Mesothelial cell of epicardium (in vitro differentiated cells): ENCODE measurements at places on chromosomes 7 and 10.

DNA sequence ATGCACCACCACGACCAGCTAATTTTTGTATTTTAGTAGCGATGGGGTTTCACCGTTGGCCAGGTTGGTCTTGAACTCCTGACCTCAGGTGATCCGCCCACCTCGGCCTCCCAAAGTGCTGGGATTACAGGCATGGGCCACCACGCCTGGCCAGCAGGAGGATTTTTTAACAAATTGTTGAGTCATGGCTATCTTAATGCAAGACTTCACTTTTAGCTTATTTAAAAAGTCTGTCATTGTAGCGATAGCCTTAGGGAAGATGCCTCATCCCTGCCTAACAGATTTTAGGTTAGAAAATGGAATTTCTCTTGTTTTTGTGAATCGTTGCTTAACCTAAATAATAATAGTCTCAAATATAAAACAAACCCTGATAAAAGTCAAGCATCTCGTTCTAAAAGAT, 35.5 kb downstream of the PPP2R2D start:
- no peak for DNase-seq

DNA sequence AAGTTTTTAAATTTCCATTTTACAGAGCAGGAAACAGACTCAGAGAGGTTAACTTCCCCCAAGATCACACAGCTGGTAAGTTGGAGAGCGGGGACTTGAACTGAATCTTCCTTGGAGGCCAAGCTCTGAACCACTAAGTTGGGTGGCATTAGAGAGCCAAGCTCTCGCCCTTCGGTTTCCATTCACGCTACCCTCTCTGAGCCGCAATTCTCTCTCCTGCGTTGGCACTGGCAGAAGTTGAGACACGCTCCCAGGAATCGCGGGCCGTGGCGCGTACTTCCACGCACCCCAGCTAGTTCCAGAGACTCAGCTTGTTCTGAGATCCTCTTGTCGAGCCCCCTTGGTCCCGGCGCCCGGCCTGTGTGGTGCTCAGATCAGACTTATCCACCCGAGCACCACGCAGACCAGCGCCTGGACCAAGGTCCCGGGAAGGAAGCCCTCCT, 29.3 kb upstream of the VAX1 start:
- DNase-seq, result no peak

- no peak for DNase-seq
Measured at GRCh38 chr7:79787096-79787495, 333.6 kb upstream of the MAGI2 start.

- no peak for DNase-seq
Measured at GRCh38 chr10:12279281-12279680, 70.1 kb upstream of the CAMK1D start.

DNA sequence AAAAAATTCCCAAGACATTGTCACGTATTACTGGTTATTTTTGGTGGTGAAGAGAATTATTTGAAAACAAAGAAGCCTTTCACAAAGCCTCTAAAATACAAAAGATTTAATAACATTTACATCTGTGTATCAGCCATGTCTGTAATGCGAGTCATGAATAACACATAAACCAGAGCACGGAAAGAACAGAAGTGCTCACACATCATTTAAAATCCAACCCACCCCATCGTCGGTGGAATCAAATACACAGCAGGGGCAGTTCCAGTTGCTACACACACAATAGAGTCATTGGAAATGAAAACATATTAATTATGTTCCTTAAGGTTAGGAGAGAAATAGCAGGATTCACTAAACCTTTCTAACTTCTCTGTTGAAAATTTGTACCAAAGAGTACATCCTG, 1097.3 kb downstream of the KCNMA1 start:
- DNase-seq, result no peak

- DNase-seq, result no peak
Measured at GRCh38 chr10:19412531-19412930, 363.9 kb downstream of the MALRD1 start.

- DNase-seq, result no peak
Measured at GRCh38 chr7:51639661-51640334, 323.2 kb upstream of the COBL start.

DNA sequence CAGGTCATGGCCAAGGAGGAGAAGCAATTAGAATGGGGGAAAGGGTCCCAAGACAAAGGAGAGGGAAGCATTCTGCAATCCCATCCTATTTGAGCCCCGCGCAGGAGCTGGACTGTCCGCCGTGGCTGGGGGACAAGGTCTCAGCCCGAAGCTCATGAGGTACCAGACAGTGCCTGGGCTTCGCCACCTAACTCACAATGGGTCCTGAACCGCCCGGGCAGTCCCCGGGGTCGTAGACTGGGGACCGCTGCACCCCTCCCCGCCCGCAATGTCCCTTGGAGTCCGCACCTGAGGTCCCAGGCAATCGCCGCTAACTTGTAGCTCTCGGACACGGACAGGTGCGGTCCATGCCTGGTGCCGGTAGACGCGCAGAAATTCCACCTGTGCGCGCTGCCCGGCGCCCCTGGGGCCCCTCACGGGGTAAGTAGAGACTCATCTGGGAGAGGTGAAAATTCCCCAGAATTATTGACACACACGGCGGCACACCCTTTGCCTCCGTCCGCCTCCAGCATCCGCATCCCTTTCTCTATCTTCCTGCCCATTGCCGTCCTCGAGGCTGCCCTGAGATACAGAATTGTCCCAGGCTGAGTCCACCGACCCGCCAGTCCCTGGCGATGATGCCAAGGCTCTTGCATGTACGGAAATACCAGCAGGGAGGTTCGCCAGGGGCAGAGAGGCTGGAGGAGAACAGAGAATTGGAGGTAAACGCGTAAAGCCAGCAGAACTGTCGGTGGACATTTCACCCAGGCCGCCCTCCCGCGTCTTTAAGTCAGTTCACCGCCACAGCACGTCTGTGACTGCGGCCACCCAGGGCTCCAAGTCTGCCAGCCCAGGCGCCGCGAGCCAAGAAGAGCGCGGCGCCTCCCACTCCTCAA, 1.8 kb downstream of the CHRM2 start:
- DNase-seq, result peak; percentile 18

- no peak for DNase-seq
Measured at GRCh38 chr7:100191775-100192174, 14.1 kb downstream of the STAG3 start.

DNA sequence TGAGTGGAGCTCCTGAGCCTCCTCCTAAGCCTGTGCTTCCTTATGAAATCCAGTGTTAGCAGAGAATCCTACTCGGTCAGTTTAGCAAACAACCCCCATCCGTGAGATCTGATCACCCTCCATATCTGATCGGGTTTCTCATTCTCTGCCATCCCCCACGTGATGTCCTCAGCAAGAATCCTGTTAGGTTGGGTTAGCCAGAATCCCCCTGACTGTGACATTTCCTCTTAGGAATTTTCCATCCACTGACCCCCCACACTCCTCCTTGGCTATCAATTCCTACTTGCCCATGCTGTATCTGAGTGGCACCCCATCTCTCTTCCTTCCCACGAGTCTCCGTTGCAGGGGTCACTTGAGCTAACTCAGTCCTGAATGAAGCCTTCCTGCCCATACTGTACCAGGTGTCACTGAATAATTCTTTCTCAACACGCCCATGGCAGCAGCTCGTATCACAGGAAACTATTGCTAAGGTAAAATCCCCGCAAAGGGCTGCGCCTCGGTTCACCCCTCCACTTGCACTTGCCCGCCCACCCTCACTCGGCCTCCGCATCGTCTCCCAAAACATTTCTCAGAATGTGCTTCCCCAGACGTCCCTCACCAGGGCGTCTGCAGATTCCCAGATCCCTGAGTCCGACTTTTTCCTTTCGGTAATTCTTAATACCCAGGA, 44.1 kb downstream of the MYOF start:
- DNase-seq, result peak; percentile 48

- no peak for DNase-seq
Measured at GRCh38 chr10:36534471-36535002, 590.9 kb upstream of the ANKRD30A start.

DNA sequence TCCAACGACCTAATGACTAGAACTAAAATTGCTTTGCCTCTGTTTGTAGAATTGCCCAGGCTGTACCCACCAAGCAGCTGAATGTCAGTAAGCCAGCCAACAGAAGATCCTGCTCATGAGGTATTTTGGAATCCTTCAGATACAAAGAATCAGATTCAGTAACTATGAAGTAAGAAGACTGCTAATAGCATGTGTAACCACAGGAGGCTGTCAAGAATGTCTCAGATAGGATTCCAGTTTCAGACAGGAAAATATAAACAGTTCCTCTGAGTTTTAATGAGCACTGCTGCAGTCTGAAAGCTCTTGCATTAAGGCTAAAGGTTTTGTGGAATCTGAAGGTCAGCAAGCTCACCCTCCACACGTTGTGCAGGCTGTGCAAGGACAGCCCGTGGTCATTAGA, 112.6 kb upstream of the ADAM12 start:
- DNase-seq, result no peak

- DNase-seq, result no peak
Measured at GRCh38 chr10:44510379-44511115, 125.7 kb upstream of the CXCL12 start.

GRCh38 chr7:86908948-86909347, 150.5 kb downstream of the ELAPOR2 start:
- DNase-seq, result no peak

GRCh38 chr7:103240806-103241205, 56.4 kb upstream of the PMPCB start:
- DNase-seq, result no peak
